ENCODE measurements at places on chromosomes 2 and 18.

DNA sequence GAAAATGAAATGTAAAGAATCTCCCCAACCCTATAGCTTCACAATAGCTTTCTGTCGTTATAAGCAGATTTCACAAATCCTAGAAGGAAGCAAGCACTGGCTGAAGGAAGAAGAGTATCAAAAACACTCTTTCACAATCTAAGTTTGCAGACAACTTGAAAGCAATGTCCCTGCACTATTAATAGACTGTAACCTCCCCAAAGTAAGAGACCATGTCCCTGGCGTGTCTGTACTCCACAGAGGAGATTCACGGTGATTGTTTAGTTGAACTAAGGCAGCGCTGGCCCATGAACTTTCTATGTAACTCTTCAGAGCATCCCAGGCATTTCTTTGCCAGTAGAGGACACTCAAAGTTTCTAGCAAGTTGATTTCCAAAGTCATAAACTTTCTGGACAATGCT lies 128.0 kb upstream of the HNRNPA3 start:
- no peak for DNase-seq

DNA sequence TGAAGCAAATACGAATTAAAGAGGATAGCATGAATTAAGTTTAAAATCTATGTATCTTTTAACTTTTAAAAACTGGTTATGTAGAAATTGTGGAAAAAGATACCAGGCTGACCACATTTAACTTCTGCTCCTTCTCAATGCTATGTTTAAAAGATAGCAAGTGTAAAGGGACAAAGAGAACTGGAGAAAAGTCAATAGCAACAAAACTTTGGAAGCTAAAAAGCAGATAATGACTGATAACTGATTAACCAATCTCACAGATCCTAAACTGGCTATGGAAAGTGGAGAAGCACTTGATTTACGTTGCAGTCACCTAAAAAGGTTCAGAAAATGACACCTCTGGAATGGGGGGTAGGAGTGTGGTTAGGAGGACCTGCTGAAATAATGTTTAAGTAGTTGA lies 224.4 kb downstream of the RAB3GAP1 start:
- no peak for DNase-seq

DNA sequence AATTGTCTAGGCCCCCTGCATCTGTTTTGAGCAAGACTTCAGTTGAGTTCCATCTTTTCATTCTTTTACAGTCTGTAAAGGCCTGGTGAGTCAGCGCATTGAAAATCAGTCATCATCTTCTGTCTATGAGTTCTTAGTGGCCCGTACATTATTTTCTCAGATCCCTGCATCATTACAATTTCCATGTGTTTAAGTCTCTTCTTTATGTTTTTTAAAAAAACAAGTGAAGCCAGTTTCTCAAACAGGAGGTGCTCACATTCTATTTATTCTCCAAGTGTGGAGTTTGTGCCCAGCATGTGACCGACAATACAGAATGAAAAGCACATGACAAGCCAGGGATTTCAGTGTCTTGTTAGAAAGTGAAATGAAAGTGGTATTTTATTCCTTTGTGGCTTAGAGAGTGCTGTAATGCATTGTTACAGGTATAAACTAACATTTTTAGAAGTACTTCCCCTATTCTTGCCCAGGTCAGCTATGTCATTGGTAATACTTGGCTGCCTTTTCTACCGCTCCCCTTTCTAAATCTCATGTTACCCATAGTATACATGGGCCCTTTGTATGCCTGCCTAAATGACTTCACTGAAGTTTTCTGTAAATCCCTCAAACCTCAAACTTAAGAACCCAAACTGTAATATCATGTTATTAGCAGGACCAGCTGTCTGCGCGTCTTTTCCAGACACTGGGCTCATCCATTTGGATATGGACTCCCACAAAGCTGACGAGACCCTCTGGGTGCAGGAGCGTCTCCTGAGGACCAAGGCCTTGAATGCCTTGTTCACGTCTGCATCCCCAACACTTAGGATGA lies 67.6 kb downstream of the FEZ2 start:
- DNase-seq = no peak

GRCh38 chr2:133331436-133331835 lies 236.8 kb downstream of the NCKAP5 start:
- DNase-seq = no peak

- DNase-seq = no peak
These were observed 3.6 kb upstream of the PAX3 start for GRCh38 chr2:222302178-222303018.

GRCh38 chr2:162821176-162821575 lies 17.4 kb downstream of the KCNH7 start:
- DNase-seq = no peak

DNA sequence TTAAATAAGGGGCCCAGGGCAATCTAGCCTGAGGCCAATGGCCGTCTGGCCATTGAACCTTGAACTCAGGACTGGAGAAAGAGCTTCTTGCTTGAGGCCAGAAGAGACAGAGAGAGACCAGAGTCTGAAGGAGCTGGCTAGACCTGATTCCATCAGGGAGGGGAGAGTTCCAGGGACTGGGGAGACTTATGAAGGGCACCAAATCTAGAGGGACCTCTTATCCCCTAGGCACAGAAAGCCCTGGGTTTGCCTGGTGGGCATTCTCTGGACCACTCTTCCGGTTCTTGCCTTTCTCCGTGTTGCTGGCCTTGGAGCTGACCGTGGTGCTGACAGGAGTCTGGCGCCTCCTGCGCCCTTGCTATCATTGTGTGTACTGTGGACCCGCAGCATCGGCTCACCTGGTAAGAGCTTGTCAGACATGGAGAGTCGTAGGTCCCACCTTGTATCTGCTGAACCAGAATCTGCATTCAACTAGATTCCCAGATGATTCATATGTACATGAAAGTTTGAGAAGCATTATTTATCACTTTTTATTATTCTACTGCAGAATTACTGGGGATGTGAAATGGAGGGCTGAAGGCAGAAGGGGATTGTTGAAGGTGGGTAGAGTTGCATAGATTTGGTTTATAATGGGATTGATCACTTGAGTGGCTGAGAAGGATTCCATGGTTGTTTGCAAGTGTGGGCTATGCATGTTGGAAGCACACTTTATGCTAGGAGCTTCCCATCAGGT lies 4.3 kb upstream of the TRPM8 start:
- no peak for DNase-seq

DNA sequence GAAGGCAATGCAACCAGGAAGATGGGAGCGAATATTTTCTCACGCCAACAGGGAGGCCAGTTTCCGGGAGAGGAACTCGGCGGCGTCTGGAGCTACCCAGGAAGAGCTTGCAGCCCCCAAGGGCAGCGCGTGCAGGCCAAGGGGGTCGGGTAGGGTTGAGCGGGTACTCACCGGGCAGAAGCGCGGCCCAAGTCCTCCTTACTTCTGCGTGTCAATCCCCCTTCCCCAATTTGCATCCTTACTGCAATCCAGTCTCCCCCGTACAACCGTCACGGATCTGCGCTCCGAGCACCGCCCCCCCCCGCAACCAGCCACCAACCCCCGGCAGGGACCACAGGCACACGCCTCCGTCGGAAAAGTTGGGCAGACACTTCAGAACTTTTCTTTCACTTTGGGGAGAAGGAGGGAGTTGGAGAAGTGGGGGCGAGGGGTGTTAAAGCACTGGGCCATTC lies 1.3 kb downstream of the ATP8B1 start:
- DNase-seq = no peak

DNA sequence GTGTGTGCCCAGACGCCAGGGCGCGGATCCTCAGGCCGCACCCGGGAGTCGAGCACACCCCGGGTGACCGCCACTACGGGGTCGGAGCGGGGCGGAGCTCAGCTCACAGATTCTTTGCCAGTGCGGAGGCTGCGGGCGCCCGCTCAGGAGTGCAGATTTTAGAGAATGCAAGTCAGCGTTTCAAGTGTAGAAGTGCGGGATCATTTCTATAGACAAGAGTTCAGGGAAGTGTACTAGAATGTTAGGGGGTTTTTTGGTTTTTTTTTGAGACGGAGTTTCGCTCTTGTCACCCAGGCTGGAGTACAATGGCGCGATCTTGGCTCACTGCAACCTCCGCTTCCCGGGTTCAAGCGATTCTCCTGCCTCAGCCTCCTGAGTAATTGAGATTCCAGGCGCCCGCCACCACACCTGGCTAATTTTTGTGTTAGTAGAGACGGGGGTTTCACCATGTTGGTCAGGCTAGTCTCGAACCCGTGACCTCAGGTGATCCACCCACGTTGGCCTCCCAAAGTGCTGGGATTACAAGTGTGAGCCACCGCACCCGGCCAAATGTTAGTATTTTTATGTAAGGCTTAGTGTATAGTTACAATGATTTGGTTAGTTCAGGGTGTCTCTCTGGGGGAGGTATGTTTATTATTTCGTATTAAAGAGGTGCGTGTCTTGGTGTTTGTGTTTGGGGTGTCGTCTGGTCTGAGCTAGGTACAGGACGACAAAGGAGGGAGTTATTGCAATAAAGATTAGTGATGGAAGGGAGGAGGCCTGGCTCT lies 619 bp upstream of the FAM168B start:
- DNase-seq = peak; percentile 1

DNA sequence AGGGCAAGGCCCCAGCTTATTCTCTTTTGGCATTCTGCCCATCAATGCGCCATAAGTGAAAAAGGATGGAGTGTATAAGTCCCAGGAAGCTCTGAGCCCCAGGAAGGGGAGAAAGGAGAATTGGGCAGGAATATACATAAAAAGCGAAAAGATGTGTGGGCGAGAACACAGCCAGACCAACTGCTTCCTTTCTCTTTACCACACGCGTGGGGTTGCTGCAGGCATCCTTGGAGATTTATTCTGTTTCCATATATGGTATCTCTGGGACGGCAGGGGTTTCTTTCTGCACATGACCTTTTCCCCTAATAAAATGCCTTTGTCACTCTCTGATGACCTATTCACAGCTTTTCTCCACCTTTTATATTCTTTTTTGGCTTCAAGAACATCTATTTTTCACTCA lies 440.5 kb downstream of the NBAS start:
- no peak for DNase-seq

DNA sequence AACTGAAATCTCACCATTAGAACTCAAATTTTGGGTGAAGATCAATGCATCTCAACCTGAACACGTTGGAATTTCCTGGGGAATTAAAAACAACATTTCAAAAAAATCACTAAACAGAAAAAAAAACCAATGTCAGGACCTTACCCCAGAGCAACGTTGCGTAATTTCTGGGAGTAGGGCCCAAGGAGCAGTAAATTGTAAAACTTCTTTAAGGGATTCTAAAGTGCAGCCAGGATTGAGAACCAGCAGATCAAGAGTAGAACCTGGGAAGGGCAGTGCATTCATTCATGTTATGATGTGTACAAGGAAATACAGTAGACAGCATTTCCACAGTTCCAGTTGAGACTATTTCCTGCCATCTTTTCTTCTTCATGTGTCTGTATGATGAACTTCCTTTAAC lies 56.9 kb downstream of the RHBDD1 start:
- DNase-seq = no peak

GRCh38 chr2:158984604-158985135 lies 16.2 kb downstream of the TANC1 start:
- DNase-seq = no peak

- DNase-seq = no peak
These were observed 4.4 kb downstream of the ADCYAP1 start for GRCh38 chr18:908758-909724.

DNA sequence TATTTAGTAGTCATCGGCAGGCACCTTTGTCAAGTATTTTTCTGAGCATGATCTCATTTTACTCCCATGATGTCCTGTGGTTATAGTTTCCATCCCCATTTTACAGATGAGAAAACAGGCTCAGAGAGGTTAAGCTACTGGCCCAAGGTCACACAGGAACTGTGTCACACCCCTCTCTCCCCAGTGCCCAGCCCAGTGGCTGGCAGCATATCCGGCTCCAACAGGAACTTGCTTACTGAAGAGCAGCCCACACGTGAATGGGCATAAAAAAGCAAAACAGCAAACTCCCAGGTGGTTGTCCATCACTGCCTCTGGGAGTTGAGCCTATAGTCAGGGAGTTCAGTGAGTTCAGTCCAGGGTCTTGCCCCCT lies 8.3 kb upstream of the KLF11 start:
- no peak for DNase-seq

GRCh38 chr18:40613721-40614120 lies 1341.3 kb upstream of the PIK3C3 start:
- no peak for DNase-seq

DNA sequence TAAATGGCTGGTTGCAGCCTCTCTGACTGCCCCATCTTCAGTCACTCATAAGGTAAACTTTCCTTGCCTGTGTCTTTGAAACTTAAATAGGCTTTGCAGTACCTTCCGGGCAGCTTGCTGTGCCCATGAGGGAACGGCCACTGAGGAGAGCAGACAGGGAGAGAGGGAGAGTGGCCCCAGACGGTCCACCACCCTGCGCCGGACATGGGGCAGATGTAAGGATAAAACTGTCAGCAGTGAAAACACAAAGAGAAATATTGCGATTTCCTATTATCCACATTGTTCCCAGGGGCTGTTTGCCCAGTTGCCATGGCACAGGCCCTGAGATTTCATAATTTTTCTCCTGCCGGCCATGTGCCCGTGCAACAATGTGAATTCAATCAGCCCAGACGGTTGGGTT lies 265.9 kb upstream of the SALL3 start:
- DNase-seq = no peak

- no peak for DNase-seq
These were observed 78.2 kb upstream of the UXS1 start for GRCh38 chr2:106272216-106272807.

GRCh38 chr18:57621246-57621604 lies 411 bp downstream of the NARS1 start:
- no peak for DNase-seq

DNA sequence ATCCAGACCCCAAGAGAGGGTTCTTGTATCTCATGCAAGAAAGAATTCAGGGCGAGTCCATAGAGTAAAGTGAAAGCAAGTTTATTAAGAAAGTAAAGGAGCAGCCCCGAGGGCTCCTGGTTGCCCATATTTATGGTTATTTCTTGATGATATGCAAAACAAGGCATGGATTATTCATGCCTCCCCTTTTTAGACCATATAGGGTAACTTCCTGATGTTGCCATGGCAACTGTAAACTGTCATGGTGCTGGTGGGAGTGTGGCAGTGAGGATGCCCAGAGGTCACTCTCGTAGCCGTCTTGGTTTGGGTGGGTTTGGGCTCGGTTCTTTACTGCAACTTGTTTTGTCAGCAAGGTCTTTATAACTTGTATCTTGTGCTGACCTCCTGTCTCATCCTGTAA lies 750.2 kb upstream of the FANCL start:
- no peak for DNase-seq

- no peak for DNase-seq
These were observed 103.9 kb upstream of the UBE2E3 start for GRCh38 chr2:180876506-180876905.

DNA sequence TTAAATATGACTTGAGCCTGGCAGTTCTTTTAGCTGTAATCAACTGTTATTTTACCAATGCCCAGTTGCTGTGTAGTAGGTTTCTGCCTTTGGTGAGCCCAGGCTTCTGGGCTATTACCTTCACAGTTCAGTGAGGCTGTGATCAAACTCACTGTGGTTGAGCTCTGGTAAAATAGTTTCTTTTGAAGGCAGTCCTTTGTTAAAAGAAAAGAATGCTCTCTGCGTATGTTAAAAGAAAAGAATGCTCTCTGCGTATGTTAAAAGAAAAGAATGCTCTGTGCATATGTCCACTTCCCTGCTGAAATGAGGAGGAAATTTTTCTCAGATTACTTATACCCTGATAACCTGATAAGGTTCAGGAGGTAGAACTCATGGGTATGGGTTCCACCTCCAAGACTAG lies 244.3 kb downstream of the RNF144A start:
- no peak for DNase-seq
